Hematopoietic multipotent progenitor cell treated with erythropoietin and hydrocortisone succinate and interleukin-3 and kit ligand, for 6 days (in vitro differentiated cells): ENCODE measurements at places on chromosomes 4 and X.

GRCh38 chrX:119989905-119990555 is 46.5 kb upstream of the NKAP start:
- no peak for DNase-seq

DNA sequence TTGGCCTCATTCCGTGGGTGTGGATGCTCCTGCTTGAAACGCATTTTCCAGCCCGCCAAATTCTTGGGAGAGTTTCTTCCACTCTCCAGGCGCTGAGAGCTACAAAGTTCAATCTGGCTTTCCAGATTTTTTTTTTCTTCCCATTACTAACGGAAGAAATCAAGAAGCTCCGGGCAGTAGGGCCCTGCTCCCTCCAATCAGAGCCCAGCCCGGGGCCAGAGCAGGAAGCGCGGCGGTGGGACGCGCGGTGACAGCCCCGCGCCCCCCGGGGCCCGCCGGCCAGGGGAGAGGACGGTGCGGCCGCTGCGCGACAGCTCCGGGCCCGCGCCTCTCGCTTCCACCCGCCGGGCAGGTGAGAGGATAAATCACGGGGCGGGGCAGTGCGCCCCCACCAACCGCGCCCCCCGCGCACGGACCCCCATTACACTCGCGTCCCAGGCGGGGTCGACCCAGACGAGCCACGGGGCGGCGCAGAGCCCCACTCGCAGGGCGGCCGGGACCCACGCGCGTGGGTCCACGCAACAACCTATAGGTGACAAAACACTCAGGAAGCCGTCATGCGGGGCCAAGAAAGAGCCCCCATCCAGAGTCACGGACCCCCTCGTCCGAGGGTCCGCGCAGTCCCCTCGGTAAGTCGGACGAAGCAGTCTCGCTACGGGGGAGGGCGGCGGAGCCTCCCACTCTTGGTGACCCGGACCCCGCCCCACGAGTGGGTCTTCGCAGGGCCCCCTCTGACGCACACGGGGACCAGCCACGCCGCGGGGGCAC is 868 bp downstream of the AFAP1 start:
- no peak for DNase-seq

GRCh38 chr4:53682196-53682595 is 90.9 kb upstream of the LNX1 start:
- DNase-seq, result no peak

GRCh38 chrX:75361788-75362187 is 87.9 kb downstream of the UPRT start:
- DNase-seq, result no peak

GRCh38 chr4:187000281-187000680 is 276.6 kb upstream of the FAT1 start:
- DNase-seq, result no peak

DNA sequence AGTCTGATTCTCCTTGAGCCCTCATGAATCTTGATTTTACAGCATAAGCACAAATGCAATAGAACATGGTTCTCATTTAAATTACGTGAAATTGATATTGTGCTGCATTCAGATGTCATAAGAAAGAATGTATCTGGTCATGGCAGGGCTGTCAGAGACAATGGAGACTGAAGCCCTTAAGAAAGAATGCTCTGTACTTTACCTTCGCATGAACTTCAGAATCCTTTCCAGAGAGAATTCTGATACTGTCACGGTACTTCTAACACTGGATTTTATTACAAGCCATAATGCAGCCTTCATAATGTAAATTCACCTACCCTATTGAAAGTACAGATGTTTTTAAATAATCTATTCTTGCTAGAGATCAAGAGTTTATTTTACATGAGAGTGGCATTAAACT is 677.9 kb upstream of the ADGRL3 start:
- DNase-seq, result no peak

DNA sequence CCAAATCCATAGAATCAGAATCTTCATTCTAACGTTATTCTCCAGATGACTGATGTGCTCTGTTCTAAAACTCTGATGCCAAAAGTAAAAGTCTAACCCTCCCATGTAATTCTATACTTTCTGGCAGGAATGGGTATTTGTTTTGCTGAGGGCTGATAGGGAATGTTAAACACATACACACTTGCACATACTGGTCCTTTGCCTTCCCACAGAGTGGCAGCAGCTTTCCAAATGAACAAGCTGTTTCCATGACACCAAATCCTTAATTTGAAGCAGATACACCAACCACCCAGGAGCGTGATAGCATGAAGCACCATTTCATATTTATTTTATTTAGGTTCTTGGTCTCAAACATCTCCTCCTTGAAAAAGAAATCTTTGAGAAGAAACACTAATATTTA is 155.5 kb upstream of the PRDX4 start:
- DNase-seq, result no peak

DNA sequence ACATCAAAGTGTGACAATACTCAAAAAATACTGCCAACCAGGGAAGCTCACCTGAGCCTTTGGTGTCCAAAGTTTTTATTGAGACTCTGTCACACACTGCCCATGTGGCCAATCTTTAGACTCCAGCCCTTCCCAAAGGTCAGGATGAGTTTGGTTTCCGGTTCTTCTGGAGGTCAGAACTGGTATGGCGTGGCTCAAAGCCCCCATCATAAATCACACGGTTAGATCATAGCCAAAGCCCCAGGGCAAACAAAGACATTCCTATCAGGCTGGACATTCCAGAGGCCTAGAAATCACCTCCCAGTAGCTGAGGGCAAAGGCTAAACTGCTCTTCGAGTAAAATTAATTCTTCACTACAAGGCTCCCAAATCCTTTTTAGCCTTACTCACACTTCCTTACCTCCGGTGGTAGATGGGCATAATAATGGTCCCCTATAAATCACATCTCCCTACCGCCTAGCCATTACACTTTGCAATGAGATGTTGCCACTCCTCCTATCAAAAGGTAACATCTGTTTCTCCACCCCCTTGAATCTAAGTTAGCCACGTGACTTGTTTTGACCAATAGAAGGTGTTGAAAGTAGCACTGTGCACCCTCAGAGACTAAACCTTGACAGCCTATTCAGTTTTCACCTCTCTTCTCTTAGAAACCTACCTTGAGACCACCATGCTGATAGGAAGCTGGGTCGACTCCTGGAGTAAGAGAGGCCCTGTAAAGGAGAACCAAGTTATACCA is 137.8 kb upstream of the DUSP21 start:
- DNase-seq, result no peak

- DNase-seq, result no peak
Measured at GRCh38 chrX:136747003-136747986, 33.4 kb downstream of the ARHGEF6 start.

GRCh38 chr4:178784491-178784890 is 1342.3 kb upstream of the AGA start:
- no peak for DNase-seq

GRCh38 chrX:48487362-48487798 is 11.4 kb downstream of the FTSJ1 start:
- DNase-seq, result peak; percentile 39

DNA sequence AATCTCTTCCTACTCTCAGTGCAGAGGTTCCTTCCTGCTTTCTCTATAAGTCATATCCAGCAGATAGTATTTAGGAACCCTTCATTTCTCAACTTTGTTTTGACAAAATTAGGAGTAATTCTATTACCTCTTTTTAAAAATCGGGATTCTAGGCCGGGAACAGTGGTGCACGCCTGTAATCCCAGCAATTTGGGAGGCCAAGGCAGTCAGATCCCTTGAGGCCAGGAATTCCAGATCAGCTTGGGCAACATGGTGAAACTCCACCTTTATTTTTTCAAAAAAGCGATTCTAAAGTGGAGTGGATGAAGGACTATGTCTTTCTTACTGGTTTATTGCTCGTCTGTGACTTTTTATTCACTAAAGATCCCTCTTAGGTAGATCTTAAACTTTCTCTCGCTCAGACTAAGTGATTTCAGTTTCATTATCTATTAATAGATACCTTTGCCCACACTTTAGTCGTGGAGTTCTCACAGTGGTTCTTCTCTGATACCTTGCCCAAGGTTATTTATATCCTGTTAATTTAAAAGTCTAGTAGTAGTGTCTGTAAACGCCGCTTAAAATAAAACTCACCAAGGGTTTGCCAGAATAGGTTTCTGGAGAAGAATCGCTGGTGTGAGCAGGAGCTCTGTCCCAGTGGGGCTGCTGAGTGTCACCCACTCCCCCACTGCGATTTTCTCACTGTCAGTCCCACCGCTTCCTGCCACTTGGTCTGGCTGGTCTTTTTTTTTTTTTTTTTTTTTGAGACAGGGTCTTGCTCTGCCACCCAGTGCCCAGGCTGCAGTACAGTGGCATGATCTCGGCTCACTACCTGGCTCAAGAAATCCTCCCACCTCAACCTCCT is 27.0 kb upstream of the TMEM131L start:
- DNase-seq, result no peak

DNA sequence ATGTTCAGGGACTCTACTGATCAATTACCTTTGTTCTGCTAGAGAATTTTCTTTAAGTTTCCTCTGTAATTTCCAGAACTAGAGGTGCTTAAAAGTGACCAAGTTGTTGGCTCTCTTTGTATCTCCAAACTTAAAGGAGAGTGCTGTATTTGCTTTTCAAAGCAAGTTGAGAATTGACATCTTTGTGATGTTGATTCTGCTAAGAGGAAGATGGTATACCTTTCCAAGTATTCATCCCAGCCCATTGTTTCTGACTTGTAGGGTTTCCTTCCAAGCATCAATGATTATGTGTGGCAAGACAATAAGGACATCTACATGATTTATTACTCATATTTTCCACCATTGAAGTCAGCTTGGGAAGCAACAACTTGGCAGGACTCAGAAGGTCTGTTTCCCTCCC is 190.6 kb downstream of the GC start:
- DNase-seq, result no peak

- DNase-seq, result peak; percentile 50
Measured at GRCh38 chr4:76293772-76294171, 12.8 kb upstream of the STBD1 start.

DNA sequence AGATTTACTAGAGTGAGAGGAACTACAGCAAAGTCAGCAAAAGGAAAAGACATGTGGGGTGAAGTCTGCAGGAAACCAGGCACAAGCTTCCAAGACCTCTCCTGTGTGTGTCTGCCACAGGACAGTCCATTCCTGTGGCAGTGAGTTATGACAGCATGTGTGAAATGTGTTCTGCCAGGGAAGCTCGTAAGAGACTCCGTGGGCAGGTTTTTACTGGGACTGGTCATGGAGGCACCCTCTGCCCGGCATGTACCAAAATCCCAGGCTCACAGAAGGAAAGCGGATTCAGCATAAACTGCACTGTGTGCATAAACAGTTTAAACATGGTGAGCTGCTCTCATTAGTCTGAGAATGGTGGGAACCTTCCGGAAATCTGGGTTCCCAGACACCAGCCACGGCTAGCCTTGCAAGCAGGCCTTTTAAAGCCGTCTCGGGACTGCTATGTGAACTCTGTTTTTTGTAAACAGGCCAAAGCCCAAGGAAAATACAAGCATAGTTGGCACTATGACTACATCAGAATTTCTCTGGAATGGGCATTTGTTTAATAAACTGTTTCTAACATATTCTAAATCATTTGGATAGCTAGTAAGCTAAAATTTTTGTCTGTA is 288.5 kb downstream of the TENM3 start:
- DNase-seq, result no peak

GRCh38 chrX:121802881-121803412 is 755.5 kb downstream of the GLUD2 start:
- no peak for DNase-seq

DNA sequence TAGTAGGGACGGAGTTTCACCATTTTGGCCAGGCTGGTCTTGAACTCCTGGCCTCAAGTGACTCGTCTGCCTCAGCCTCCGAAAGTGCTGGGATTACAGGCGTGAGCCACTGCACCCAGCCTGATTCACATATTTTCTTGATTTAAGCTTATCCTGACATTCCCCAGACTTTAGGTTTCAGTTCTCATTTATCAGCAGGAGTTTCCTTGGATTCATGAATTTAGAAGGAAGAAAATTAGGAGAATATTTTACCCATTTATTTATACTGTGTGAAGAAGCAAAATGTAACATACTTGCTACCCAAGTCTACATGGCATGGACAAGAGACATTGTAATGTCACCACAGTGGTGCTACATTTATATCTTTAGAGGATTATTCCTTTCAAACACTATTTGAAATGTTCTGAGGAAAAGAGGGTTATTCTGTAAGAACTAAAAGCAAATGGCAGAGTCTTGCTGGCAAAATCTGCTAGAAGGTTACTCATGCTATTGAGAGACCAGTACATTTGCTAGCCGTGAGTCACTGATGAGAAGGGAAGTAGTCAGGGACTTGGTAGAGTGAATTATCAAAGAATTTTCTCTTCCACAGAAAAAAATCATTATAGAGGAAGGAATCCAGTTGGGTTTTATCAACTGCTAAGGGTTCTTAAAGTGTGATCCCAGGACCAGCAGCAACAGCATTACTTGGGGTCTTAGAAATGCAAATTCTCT is 26.1 kb upstream of the CFAP299 start:
- no peak for DNase-seq

- no peak for DNase-seq
Measured at GRCh38 chr4:73609706-73610105, 10.5 kb downstream of the RASSF6 start.

DNA sequence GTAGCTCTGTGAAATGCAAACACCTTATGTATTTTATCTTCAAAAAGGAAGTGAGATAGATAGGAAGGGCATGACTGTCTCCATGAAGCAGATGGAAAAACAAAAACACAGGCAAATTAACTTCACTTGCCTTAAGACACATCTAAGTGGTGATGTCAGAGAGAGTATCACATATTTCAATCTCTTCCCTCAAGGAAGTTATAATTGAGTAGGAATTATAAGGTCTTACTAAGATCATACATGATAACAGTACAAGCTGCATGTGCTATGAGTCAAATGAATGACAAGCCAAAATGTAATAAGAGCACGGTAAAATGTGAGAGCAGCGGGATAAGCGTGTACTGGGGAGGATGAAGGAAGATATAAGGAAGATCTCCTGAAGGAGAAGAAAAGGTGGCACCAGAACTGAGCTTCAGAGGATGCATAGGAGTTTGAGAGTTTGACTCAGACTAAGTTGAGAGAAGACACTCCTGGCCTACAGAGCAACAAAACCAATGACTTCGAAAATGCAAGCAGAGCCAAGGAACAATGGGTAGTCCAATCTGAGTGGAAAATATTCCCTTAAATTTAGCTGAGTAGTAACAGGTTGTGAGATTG is 43.3 kb upstream of the GALNT7 start:
- DNase-seq, result no peak

- no peak for DNase-seq
Measured at GRCh38 chr4:13493793-13494192, 9.7 kb upstream of the RAB28 start.

DNA sequence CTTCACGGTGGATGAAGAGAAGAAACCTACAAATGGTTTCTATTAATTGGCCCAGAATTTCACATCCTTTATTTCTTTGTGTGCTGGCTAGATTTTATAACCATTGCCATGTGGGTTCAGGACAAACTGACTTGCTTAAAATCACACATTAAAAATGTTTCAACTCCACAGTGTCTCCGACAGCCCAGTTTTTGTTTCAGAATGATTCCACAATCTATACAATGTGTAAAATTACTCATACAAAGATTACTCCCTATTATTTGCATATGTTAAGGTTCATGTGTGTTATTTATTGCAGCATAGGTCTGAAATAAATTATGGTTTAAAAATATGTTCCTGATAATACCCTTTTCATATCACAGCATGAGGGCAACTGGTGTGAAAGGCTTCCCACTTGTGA is 20.6 kb downstream of the DCHS2 start:
- DNase-seq, result no peak

- no peak for DNase-seq
Measured at GRCh38 chrX:112834031-112834845, 6.4 kb downstream of the AMOT start.

GRCh38 chr4:47933840-47934239 is 19.5 kb upstream of the NFXL1 start:
- DNase-seq, result peak; percentile 83
